Fibroblast of lung (primary cell): ENCODE measurements at places on chromosomes 6 and 20.
A peak's percentile ranks its signal among the peaks of the same experiment; 100 is the strongest.

- H3K36me3 ChIP-seq: no peaks in the 10 kb centered on the region
- H3K27ac ChIP-seq: no peak overlapping the region
- DNase-seq: peak; percentile 3
- H3K4me3 ChIP-seq: no peak overlapping the region
- H3K4me1 ChIP-seq: no peaks in the 10 kb centered on the region
These were observed 539.3 kb upstream of the ID4 start for GRCh38 chr6:19297880-19298279.

- no peak overlapping the region for H3K4me3 ChIP-seq
- no peaks in the 10 kb centered on the region for H3K4me1 ChIP-seq
- peaks cover 15% of the 10 kb centered on the region for H3K27me3 ChIP-seq
- peak; percentile 79 for DNase-seq
These were observed 182.5 kb downstream of the CDC5L start for GRCh38 chr6:44569931-44570385.

- no peaks in the 10 kb centered on the region for H3K27me3 ChIP-seq
- no peaks in the 10 kb centered on the region for H3K4me1 ChIP-seq
- DNase-seq: no peak
These were observed 340.1 kb downstream of the PHF3 start for GRCh38 chr6:63975699-63976098.

GRCh38 chr6:255751-256083 lies 36.6 kb upstream of the DUSP22 start:
- H3K4me1 ChIP-seq: no peaks in the 10 kb centered on the region
- no peak for DNase-seq
- no peaks in the 10 kb centered on the region for H3K27me3 ChIP-seq
- no peaks in the 10 kb centered on the region for H3K36me3 ChIP-seq

- H3K27me3 ChIP-seq: no peaks in the 10 kb centered on the region
- peaks cover 30% of the 10 kb centered on the region for H3K4me1 ChIP-seq
- no peaks in the 10 kb centered on the region for H3K36me3 ChIP-seq
- DNase-seq: no peak
- H3K27ac ChIP-seq: no peak overlapping the region
These were observed 150.4 kb downstream of the MRPL14 start for GRCh38 chr6:43976706-43977403.
